ENCODE measurements at places on chromosomes 7 and 10.

DNA sequence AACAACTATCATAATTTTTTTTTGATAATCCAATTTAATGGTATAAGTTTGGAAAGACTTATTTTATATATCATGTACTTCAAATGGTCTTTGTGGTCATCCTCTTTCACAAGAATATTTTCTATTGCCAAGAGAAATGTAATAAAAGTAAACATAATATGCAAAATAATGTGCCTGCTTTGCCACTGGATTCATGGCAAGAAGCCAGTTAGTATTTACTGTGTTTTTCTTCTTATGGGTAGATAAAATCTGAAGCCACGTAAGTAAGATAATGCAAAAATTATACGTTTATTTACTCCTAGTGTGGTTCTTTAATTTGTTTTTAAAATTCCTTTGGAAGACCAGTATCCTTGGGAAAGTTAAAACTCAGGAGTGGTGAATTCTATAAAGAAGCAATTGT lies 258.5 kb downstream of the ARL4A start:
- DNase-seq: no peak

GRCh38 chr7:115297656-115298055 lies 375.8 kb downstream of the MDFIC start:
- no peak for DNase-seq

GRCh38 chr10:74658511-74658910 lies 167.9 kb upstream of the KAT6B start:
- DNase-seq: no peak

DNA sequence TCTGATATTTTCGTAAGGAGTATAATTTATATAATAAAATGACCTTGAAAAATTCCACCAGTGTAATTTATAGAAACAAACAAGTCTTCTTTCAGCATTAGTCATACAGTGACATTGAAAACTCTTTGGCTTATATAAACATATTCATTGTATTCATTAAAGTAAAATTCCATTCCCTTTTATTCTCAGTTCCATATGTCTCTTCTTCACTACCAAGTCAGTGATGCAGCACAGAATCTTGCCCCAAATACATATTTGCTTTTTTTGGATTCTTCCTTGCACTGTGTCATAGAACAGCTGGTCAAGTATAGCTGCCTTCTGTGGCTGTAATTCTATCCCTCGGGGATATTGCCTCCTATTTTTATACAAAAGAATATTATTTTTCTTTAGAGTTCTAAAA lies 884.5 kb upstream of the POT1 start:
- DNase-seq: no peak

GRCh38 chr7:142711746-142712616 lies 37.3 kb upstream of the PRSS1 start:
- no peak for DNase-seq

DNA sequence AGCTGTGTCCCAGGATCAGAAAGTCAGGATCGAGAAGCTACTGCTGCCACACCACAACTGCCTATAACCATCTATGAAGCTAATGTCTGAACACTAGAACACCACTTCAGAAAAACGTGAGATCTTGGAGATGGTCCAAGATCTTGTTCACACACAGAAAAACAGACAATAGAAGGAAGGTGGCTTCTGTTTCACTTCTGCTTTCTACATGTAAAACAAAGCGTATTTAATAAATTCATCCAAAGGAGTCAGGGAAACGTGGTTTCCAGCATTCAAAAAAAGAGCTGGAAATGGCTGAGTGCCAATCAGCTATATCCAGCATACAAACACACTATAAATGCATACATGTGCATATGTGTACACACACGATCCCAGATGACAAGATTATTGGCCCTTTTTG lies 70.2 kb upstream of the CCDC71L start:
- no peak for DNase-seq

All from stimulated activated CD4-positive, alpha-beta T cell treated with anti-CD3 and anti-CD28 coated beads, Interleukin-15, amount 100 ng/mL, for 1 hour (primary cell).